ENCODE measurements at places on chromosomes 2 and 18. TPM values are rescaled to one million over a fixed set of nuclear protein-coding genes. Genes with fewer than 3 reads are reported as not detected.

GPR39 gene
- total RNA-seq = 1.8 TPM

KIAA2012 gene
- total RNA-seq = not detected

DNA sequence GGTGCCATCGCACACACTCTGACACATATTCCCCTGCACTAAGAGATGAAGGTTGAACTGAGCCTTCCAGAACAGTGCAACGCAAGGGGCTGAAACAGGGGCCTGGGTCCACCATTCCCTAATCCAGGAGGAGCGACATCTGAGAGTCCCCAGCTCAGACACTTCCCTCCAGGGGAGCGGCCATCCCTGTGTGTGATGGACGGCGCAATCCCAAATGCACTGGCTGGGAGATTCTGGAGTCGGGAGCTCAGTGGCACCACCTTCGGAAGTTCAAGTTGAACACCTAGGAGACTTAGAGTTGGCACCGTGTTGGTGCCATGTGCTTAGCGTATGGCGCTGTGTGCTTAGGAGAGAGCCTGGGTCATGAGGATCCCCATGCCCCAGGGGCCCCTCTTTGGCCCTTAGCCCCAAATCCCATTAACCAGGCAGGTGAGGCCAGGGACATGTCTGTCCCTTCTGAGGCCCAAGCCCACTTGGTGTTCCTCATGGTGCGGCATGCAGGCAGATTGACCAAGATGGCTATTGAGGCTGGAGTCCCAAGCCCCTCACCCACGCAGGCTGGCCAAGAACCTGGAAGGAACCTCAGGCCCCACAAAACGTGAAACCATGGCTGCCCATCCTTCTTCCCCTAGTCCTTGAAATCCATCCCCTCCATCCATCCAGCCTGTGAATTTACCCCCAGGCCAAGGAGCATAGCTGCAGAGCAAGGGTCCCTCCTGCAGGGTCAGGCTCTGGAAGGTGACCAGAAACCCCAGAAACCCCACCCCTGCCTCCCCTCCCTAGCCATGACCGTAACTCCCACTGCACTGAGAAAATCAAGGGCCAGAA, 114.1 kb upstream of the OTOS start:
- no peak for DNase-seq

- no peak for DNase-seq
Measured at GRCh38 chr2:156156580-156156979, 175.9 kb downstream of the NR4A2 start.

DNA sequence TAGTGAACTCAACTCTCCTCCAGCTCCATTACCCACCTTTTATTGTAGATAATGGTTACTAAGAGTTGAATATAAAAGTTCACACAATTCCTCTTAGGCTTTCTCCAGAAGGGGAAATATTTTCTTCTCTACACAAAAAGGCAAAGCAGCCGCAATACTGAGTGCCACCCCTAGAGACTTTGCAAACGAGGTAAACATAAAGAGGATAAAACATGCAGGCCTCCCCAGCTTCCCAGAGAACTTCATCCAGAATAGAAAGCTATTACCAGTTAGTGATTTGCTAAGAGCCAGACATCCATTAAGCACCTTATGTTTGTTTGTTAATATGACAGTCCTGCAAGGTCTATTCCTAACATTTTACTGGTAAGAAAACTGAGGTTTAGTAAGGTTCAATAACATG, 17.4 kb downstream of the ZNF521 start:
- DNase-seq = no peak

- no peak for DNase-seq
Measured at GRCh38 chr2:102796337-102796736, 34.5 kb downstream of the TMEM182 start.
